ENCODE measurements at places on chromosomes 4 and X.
A peak's percentile ranks its signal among the peaks of the same experiment; 100 is the strongest.

GRCh38 chr4:58564695-58565475 is 1454.7 kb upstream of the IGFBP7 start:
- no peak for DNase-seq

DNA sequence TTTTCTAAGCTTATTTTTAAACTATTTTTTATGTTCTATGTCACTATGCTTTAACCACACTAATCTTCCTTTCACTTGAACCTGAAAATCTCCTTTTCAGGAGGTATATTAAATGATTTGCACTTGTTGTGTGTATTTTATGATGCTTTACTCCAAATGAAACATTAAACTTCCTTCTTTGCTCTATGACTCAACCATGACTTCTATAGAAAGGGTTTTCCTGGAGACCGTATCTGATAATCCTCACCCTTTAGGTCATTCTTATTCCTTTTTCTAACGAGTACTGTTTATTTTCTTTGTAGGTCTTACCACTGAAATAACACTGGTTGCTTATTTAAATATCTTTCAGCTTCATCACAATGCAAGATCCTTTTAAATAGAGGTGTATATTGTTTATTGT is 1163.2 kb downstream of the PCDH18 start:
- DNase-seq, result no peak

DNA sequence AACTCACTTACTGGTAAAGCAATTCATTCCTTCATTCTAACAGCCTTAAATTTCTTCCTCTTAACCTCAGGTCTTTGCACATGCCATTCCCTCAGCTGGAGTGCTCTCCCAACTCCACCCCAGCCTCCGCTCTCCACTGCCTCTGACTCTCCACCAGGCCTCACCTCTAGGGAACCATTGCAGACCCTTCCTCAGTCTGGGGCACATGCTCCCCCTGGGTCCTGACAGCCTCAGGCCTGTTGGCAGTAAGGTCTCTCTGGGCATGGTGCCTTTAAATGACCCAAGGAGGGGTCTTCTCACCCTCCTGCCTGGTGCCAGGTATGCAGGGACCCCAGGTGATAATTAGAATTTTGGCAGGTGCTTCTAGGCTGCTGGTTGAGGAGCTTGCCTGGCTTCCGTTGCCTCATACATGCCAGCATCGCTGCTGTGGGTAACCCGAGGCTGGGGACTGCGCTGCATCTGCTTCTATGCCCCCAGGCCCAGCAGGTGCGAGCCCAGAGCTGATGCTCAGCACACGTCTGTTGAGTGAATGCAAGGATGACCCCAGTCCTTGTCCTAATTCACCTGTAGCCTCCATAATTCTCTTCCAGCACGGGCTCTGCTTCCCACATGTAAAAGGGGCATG is 27.5 kb upstream of the GPR78 start:
- no peak for DNase-seq

- no peak for DNase-seq
These were observed 4.2 kb upstream of the ARSD start for GRCh38 chrX:2933125-2933900.

GRCh38 chr4:16043642-16044498 is 40.0 kb downstream of the PROM1 start:
- no peak for DNase-seq

- no peak for DNase-seq
These were observed 116.7 kb upstream of the STOX2 start for GRCh38 chr4:183788308-183788905.

DNA sequence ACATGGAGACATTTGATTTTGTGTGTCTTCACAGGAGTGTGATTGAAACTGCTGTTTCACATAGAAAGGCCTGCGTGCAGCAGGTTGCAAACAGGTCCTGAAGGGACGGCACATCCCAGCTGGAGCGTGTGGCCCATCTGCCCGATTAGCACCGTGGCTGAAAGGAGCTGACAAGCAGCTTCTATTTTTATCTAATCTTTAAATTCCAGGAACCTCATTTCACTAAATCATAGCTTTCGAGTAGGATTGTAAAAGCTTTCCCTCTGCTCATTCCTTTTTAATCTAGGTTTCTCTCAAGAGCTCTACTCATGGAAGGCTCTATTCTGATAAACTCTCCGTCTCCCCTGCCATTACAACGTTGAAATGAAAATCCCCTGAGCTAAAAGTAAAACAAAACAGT is 106.8 kb downstream of the FSTL5 start:
- no peak for DNase-seq

DNA sequence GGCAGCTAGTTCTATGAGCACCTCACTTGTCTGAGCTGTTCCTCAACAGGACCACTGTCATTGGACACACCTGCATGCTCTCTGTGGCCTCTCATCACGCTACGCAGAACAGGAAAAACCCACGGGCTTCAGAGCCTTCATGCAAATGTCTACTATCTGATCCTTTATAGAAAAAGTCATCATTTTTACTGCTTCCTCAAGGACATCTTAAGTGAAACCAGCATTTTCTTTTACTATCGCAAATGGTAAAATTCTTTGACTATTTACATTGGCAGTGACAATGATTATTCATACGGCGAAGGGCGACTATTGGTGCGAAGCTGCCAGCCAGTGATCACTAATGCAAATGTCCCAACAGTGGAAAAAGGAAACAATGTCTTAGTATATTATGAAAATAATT is 147.0 kb downstream of the AFAP1 start:
- no peak for DNase-seq

- peak; percentile 46 for DNase-seq
These were observed 1.1 kb upstream of the CHST7 start for GRCh38 chrX:46572340-46572936.

Measured in CD4-positive, alpha-beta T cell treated with Interleukin-21 for 1 hour (primary cell).